Hematopoietic multipotent progenitor cell treated with erythropoietin and hydrocortisone succinate and interleukin-3 and kit ligand, for 6 days (in vitro differentiated cells): ENCODE measurements at places on chromosomes 12 and 14.

DNA sequence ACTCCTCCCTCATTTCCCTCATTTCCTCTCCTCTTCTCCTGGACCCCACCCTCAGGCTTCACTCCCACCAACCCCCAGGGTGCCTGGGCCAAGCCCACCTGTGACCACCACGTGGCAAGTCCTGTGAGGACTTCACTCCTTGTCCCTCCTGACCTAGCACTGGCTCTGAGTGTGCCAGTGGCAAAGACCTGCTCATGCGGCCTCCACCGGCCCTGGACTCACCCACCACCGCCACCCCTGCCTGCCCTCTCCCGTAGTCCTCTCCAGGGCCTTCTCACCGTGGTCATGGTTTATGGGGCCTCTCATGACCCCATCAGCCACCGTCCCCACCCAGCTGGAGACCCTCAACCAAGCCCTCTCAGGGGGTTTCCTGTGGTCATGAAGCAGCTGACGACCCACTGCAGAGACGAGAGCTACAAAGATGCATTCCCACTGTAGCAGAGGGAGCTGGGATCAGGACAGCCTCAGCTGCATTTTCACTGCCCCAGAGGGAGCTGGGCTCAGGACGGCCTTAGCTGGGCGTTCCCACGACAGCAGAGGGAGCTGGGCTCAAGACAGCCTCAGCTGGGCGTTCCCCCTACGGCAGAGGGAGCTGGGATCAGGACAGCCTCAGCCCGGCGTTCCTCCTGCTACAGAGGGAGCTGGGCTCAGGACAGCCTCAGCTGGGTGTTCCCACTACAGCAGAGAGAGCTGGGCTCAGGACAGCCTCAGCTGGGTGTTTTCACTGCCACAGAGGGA, 3.2 kb upstream of the C14orf180 start:
- DNase-seq, result no peak

DNA sequence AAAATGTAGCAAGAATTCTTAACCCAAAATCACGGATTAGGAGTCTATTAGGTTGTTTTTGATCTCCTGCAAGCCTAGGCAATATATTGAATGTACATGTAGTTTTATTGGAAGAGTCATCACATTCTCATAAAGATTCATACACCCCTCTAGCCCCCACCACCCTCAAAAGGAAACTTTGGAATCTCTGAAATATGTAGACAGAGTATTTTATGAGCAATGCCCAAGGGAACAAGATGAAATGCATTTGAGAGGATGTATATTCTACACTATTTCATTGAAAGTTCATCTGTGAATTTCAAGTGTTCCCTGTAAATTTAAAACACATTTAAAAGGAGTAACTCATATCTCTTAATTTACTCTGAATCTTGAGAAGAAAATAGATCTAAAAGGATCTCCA, 103.7 kb downstream of the SYT1 start:
- no peak for DNase-seq

GRCh38 chr12:58252914-58253313, 311.5 kb downstream of the ATP23 start:
- DNase-seq, result no peak

GRCh38 chr14:79466938-79467527, 744.3 kb downstream of the DIO2 start:
- DNase-seq, result no peak

DNA sequence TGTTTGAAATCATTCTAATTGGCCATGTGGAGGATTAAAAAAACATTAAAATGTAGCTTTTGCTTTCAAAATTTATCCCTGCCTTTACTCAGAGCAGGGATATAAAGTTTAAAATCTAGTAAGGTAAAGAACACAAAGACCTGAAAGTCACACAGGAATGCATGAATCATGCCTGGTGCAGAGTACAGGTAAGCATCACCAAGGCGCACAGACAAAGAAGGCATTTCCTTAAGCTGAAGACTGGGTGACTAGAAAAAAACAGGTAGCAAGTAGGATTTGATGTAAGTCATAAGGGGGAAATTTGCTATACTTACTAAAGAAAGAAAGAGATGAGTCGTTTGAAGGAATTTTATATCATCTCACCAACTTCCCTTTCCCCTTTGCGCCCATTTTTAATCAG, 405.6 kb downstream of the GXYLT1 start:
- DNase-seq, result no peak

DNA sequence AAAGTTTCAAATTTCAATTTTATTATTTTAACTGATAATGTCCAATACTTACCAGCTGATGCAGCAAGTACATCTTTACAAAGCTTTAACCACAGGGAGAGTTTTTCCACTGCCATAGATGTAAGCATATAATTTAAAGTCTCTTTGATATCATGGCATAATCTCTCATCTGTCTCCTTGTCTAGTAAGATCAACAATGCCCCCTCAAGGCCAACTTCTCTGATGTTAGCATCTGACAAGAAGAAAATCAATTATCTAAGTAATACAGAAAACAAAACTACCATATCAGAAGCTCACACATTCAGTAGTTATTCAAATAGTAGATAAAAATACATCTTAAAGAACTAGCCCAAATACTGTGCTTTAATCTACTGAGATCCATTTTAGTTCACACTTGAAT, 94.2 kb downstream of the HEATR5A start:
- DNase-seq, result peak; percentile 54

DNA sequence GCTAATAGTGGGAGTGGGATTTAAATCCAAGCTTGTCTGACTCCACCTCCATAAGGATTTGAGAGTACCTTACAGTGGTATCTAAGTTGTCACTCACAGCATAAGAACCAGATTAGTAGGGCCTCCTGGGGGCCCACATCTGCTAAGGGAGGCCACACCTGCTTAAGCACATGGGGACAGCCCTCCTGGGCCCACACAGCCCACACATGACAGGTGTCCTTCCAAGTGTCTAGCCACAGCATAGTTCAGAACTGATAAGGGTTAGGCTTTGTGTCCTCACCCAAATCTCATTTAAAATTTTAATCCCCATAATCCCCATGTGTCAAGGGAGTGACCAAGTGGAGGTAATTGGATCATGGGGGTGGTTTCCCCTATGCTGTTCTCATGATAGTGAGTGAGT, 186.0 kb upstream of the HMGA2 start:
- no peak for DNase-seq

- no peak for DNase-seq
These were observed 365.7 kb upstream of the FKBP4 start for GRCh38 chr12:2429032-2429431.

- no peak for DNase-seq
These were observed 155.7 kb upstream of the C14orf180 start for GRCh38 chr14:104423701-104424405.

DNA sequence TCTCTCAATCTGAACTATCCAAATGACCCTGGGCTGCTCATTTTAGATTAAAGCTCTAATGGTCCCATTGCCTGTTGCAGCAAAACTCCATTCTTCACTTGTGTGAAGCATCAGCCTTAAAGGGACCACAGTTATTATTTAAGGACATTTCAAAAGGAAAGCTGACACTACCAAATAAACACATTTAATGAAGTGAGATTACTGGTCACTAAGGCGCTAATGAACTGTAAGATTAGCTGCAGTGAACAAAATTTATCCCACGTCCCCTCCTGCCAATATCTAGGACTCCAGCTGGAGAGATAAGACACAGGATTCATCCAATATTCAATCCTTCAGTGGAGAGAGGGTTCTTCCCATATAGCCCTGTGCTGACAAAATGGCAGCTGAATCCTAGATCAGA, 1029.2 kb upstream of the SEL1L start:
- no peak for DNase-seq

GRCh38 chr14:28077021-28077420, 689.6 kb upstream of the FOXG1 start:
- peak; percentile 61 for DNase-seq

- no peak for DNase-seq
These were observed 8.9 kb downstream of the RBMS2 start for GRCh38 chr12:56530390-56531055.

GRCh38 chr14:37091651-37092050, 80.8 kb downstream of the SLC25A21 start:
- DNase-seq, result no peak

DNA sequence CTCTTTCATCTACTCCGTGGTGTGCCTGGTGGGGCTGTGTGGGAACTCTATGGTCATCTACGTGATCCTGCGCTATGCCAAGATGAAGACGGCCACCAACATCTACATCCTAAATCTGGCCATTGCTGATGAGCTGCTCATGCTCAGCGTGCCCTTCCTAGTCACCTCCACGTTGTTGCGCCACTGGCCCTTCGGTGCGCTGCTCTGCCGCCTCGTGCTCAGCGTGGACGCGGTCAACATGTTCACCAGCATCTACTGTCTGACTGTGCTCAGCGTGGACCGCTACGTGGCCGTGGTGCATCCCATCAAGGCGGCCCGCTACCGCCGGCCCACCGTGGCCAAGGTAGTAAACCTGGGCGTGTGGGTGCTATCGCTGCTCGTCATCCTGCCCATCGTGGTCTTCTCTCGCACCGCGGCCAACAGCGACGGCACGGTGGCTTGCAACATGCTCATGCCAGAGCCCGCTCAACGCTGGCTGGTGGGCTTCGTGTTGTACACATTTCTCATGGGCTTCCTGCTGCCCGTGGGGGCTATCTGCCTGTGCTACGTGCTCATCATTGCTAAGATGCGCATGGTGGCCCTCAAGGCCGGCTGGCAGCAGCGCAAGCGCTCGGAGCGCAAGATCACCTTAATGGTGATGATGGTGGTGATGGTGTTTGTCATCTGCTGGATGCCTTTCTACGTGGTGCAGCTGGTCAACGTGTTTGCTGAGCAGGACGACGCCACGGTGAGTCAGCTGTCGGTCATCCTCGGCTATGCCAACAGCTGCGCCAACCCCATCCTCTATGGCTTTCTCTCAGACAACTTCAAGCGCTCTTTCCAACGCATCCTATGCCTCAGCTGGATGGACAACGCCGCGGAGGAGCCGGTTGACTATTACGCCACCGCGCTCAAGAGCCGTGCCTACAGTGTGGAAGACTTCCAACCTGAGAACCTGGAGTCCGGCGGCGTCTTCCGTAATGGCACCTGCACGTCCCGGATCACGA, 2.2 kb downstream of the SSTR1 start:
- DNase-seq, result no peak

GRCh38 chr12:121803861-121804416, at the start of gene SETD1B:
TSS of gene SETD1B (plus strand) at chr12:121804009. CDS start at chr12:121804738, 729 bp downstream.
- DNase-seq, result peak; percentile 86

- no peak for DNase-seq
These were observed 13.3 kb upstream of the RERG start for GRCh38 chr12:15234508-15234907.

- DNase-seq, result no peak
These were observed 315 bp downstream of the ABCD2 start for GRCh38 chr12:39619316-39619659.

DNA sequence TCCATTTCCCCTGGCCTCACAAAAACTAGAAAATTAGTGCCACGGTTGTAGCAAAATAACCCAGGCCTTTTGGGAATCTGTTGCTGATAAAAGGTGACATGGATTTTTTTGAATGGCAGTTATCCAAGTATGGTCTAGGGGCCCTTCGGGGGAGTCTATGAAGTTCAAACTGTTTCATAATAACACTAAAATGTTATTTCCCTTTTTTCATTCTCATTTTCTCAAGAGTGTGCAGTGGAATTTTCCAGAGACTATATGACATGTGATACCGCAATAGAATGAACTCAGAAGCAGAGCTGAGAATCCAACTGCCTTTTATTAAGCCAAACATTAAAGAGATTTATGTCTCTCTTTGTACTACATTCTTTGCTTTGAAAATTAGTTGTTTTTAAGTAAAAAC, 26.9 kb downstream of the GSTZ1 start:
- DNase-seq, result peak; percentile 54

DNA sequence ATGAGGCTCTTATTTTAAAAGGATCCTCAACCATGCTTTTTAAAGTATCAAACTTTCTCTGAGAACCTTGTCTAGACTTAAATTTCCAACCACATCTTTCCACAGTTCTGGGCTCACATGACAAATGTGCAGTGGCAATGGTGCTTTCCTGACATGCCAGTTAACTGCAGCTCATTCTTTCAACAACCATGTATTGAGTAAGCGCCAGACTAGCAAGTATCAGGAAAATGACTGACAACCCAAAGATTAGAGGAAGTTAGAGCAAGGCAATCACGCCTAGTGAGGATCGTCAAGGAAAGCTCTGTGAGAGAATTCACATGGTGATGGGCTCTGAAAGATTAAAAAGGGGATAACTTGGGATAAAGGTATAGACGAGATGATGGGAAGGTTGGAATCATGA, 35.8 kb downstream of the FLVCR2 start:
- DNase-seq, result peak; percentile 7

DNA sequence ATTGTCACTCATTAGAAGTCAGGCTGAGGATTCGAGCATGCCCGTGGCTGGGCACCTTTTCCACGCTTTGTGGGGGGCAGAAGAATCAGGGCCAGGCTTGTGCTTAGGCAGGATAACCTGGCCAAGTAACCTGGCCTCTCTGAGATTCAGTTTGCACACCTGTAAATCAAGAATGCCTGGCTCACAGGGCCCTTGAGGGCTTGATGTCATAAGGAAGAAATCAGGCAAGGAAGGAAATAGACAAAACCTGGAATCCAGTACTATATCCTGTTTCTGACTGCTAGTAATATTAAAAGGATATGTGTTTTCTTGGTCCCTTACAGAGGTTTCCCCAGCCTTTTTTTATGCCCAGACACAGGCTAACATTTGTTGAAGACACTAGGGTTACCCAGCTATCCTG, 91.9 kb downstream of the SAMD4A start:
- no peak for DNase-seq

DNA sequence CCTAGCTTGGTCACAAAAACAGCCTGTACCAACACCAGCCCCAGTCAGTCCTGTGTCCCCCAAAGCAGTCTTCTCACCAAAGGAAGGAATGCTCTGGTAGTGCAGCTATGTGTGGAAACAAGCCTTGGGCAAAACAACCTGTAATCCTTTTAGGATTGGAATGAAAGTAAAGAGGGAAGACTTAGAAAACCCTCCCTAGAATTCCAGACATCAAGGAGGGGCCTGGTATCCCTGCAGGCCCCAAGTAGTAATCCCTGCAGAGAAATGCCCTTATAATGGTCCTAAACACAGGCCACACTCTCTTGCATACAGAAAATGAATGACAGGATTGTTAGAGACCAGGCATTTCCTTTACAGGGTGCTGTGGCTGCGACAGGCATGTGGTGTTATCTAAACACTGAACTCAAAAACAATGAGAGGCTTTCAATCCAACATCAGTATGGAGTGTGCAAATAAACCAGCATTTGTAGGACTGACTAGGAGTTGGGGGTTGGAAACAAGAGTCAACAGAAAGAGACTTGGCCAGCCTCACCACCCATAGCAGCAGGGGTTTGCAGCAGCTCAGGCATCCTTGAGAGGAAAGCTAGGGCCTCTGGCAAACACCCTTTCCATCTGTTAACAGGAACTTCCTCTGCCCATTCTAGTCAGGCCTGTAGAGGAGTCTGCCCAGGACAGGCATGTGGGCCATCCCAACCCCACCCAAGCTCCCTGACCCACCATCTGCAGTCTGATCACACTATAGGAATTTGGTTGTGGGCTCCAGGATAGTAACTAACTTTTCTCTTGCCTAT, 59.1 kb downstream of the DCAF5 start:
- DNase-seq, result peak; percentile 13

DNA sequence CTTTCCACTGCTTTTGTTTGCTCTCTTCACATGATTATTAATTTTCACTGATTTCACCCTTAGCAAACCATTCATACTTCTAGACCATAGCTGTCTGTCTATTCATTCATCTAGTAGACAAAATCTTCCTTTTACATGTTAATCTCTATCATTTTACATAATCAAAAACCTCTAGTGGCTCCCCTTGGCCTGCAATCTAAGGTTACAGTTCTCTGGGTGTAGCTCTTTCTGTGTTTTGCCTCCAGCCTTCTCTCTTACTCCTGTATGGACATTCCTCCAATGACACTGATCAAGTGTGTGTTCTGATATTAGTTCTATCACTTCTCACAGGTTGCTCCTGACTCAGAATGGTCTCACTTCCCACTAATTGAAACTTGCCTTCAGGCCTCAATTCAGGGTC, 56.4 kb downstream of the PRKCH start:
- no peak for DNase-seq

GRCh38 chr12:131040491-131040890, 86.8 kb downstream of the ADGRD1 start:
- no peak for DNase-seq
